ENCODE measurements at places on chromosomes 3 and 15. TPM values are rescaled to one million over a fixed set of nuclear protein-coding genes. Genes with fewer than 3 reads are reported as not detected.
A peak's percentile ranks its signal among the peaks of the same experiment; 100 is the strongest.

Gene PLSCR4
- 14.2 TPM for total RNA-seq

GRCh38 chr3:141228395-141228794 lies 3.2 kb upstream of the PXYLP1 start:
- peak; percentile 13 for DNase-seq

Gene ARPP21
- not detected for total RNA-seq

Gene CGNL1
- total RNA-seq: 65.6 TPM

GRCh38 chr3:111112913-111113312 lies 41.3 kb downstream of the NECTIN3 start:
- no peak for DNase-seq

DNA sequence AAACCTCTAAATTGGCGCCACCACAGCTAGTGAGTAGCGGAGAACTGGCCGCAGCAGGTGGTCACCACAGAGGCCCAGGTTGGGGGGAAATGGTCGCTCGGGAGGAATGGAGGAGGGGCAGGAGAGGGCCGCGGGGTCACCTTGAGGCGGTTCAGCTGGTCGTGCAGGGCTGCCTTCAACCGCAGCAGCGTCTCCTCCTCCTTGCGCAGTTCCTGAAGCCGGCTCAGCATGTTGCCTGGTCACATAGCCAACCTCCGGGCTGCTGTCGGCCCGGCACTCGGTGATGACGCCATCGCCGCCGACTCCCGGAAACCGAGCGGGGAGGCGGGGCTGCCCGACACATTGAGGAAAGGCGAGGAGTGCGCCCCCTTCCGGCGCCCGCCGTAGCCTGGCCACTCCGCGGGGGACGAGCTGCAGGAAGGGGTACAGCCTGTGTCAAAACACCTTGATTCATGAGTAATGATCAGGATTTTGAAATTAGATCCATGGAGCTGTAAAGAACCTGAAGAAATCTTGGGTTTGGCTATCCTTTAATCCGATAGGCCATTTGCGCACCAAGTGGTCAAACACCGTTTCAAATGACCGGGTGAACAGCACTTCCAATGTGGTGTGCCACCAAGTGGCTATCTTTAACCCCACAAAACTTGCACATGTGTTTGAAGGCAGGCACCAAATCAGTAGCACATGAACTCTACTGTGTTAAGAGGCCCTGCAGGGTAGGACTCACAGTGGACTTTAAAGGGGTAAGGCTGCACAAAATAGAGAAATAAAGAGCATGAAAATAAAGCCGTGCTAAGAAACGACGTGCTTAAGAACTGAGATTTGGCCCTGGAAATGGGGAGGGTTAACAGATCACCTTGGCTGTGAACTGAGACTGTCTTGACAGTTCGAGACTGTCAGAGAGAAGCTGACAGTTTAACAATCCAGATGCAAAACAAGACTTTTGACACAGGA lies at the start of gene SNAPC5:
Gene SNAPC5, minus strand, starts transcription at position 261 of the 954 bp plus-strand sequence. Its CDS starts 31 bp downstream, at position 230.
- DNase-seq: peak; percentile 95

Gene HIGD2B
- 0.51 TPM for total RNA-seq

DNA sequence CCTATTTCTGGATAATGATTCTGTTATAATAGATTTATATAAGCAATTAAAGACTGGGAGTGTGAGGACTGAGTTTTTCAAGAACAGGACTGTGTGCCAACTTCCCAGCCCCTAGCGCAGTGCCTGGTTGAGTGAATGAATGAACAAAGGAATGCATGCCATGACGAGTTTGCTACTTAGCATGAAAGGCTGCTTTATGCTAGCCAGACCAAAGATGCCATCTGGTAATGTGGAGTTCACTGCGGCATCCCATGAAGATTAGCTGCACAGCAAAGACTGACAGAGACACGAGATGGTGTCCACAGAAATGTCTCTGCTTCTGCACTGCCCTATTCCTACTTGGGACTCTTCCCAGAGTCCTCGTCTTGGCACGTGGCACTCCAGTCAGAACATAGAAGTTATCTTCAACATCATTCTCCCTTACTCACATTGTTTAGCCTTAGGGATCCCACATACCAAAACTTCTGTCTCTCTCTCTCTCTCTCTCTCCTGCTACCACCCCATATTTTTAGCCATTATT lies 283.9 kb upstream of the CTNNB1 start:
- no peak for DNase-seq

GRCh38 chr3:112585782-112586181 lies 23.9 kb downstream of the SLC35A5 start:
- DNase-seq: no peak

Gene ROBO2
- 18.2 TPM for total RNA-seq

DNA sequence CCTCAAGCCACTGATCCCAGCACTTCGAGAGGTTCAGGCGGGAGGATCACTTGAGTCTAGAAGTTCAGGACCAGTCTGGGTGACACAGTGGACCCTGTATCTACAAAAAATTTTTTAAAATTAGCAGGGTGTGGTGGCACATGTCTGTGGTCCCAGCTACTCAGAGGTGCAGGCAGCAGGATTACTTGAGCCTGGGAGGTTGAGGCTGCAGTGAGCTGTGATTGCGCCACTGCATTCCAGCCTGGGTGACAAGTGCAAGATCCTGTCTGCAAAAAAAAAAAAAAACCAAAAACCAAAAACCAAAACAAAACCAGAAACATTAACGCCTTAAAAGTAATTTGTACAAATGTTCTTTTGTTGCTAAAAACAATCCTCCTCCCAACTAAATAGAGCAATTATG lies 27.9 kb upstream of the SLC12A8 start:
- DNase-seq: no peak

DNA sequence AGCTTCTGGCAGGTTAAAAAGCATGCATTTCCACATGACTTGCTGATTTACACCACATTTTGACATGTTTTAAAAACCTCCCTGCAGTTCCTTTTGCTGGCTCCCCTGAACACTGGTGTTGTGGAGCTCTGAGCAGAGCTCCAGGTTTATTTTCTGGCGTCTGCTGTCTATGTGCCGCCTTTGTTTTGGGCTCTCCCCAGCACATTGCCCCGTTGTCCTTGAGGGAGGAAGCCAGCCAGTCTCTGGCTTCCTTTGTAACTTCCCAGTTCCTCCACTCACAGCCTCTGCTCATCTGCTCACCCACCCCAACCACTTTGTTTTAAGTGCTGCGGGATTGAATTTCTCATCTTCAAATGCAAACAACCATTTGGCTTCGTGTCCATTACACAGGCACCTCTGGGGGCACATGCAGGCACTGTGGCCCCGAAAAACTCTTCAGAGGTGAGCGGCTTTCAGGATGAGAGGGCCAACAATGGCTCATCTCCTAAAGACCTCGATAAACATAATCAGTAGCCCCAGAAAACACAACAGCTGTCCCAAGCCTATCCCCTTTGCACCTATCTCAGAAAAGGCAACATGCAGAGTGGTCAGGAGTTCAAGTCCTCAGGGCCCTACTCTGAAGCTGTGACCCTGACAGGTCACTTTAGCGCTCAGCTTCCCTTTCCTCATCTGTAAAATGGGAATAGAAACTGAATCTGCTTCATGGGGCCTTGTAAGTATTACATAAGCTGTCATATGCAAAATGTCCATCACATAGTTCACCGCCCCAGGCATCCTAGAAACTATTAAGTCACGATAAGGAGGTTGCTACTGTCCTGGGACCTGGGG lies 1.3 kb upstream of the MEF2A start:
- peak; percentile 21 for DNase-seq

DNA sequence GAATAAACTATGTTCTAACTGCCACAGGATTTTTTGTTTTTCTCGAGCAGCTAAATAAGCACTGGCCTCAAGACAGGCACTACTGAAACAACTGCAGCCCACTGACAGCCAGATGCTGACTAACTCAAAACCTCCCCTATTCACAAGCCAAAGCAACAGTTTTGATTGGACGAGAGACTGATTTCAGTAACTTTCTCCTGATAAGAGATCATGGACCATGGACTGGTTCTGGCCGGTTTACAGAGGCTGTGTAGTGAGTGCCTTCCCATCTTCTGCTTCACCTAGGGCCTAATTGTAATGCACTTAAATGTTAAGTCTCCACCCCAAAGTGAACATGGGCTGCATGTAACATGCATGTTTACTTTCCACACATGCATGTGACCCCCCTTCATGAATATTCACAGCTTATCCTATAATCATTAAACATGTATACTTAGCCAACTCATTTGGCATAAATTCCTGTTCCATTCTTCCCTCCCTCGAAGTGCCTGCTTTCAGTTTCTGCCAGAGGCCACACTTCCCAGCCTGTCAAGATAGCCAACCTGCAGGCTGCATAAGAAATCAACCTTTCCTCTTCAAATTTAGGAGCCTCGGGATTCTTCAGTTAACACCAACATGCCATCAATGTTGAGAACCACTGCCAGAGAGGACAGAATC lies 108.2 kb downstream of the ULK4 start:
- no peak for DNase-seq

- no peak for DNase-seq
Measured at GRCh38 chr3:22608721-22609120, 594.4 kb upstream of the UBE2E2 start.

GRCh38 chr3:122661633-122662032 lies 19.0 kb upstream of the PARP14 start:
- DNase-seq: no peak

DNA sequence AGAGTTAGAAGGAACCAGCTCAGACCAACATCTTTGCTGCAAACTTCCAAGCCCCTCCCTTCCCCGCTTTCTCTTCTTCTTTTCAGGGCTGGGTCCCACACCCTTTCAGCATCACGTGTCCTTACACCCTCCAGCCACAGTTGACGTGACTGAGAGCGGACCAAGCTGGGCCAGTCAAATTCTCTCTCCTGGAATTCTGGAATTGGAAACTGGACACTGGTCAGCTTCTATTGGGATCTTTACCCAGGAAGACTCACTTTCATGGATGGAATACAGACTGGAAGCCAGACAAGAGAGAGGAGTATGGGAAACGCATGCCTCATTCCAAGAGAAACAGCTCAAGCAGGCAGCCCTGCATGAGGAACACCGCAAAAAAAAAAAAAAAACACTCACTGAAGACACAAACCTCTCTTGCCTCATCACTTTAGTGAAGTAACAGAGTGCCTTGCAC lies 12.4 kb upstream of the TPM1 start:
- DNase-seq: no peak

All from prostate gland (tissue), 2 donors.